ENCODE measurements at places on chromosomes 1 and 21.

- DNase-seq: no peak
These were observed 14.9 kb upstream of the MGST3 start for GRCh38 chr1:165616054-165616612.

DNA sequence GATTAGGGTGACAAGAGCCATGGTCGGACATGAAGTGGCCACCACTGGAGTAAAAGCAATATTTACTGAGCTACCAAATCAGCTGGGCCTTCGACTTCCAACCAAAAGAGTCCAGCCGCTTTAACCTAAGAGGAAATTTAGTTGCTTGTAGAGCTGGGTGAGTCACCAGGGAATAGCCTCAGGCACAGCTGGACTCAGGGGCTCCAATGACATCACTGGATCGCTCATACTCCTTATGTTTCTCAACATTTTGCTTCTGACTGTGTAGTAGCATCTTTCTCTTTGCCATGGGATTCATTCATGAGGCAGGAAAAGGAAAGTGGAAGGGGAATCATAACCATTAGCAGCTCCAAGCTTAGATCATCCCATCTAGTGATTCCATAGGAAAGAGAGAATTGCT lies 664.4 kb downstream of the MATN1 start:
- no peak for DNase-seq

DNA sequence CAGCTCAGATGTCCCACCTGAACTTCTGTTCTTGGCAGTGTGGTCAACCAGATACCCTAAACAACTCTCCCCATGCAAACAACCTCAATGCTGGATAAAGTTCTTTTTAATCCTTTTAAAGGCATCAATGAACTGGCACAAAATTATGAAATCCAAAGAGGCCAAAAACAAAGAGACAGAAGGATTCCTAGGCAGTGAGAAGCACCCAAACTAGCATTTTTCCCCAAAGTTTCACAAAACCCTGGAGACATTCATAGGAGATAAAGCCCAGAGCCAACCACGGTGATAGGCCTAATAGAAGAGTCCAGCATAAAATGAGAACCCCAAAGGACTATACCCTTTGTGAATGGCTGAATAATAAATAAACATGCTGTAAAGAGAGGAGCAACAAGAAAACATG lies 50.7 kb downstream of the MATN1 start:
- no peak for DNase-seq

- no peak for DNase-seq
These were observed 7.7 kb upstream of the TTLL10 start for GRCh38 chr1:1165900-1166421.

- peak; percentile 65 for DNase-seq
These were observed 7.0 kb downstream of the CD53 start for GRCh38 chr1:110879758-110880606.

- no peak for DNase-seq
These were observed 4.1 kb downstream of the PPT1 start for GRCh38 chr1:40092706-40093639.

DNA sequence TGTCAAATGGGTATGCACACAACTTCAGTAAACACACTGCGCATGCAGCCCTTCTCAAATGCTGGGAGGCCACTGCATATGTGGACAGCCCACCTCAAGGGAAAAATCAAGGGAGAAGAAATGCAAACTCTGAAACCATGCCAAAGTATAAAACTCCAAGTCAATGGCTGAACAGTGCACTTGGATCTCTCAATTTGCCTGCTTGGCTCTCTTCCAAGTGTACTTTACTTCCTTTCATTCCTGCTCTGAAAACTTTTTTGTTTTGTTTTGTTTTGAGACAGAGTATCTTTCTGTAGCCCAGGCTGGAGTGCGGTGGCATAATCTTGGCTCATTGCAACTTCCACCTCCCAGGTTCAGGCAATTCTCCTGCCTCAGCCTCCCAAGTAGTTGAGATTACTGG lies 18.8 kb upstream of the COP1 start:
- no peak for DNase-seq

DNA sequence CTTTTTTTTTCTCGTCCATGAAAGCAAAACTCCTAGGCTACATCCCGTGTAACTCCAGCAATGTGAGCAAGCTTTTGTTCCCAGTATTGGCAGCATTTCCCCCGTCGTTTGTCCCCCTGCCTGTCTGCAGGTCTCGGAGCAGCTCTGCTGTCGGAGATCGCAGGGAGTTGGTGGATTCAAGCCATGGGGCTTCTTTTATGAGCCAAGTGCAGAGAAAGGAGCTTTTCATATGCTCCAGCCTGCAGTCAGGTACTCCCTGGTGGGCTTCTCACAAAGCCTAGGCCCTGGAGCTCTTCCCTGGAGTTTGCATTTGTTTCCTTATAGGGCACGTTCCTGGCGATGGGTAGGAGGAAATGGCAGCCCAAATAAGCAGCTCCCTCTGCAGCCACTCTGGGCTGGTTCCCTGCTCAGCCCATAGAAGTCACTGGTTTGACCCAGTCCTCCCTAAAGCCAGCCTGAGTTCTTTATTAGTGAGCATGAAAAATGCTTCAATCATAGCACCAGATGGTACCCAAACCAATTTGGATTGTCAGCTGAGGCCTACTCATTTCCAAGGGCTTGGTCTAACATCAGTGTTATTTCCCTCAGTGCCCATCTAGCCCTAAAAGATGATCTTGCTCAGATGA lies 78.3 kb downstream of the NUF2 start:
- no peak for DNase-seq

- DNase-seq: no peak
These were observed 17.0 kb upstream of the TRAF5 start for GRCh38 chr1:211309617-211310016.

DNA sequence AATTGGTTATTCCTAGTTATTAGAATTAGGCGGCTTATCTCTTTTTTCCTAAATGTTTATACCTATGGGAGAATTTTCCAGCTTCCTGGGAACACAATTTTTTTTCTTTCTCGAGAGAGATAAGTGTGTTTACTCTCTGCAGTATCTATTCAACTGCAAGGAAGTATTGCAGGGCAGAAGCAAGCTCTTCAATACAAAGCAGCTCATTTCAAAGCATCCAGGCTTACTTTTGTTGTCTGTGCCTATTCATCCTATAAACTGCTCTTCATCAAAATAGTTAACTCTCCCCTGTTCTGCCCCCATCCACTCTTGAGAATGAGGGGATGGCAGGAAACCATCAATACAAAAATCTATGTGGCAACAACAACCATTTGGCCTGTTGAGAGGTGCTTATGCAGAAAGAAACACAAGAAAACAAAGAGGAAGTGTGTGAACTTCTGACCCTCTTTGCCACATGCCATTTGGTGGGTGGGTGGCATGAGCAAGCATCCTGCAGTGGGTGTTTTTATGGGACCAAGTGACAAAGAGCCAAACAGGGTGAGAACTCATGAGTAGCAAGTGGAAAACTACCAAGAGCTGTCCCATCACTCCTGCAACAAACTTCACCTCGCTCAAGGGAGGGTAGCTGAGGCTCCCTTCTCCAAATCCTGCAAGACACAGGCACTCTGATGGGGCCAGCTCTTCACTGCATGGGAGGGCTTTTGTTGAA lies 50.6 kb upstream of the MRPS6 start:
- no peak for DNase-seq

DNA sequence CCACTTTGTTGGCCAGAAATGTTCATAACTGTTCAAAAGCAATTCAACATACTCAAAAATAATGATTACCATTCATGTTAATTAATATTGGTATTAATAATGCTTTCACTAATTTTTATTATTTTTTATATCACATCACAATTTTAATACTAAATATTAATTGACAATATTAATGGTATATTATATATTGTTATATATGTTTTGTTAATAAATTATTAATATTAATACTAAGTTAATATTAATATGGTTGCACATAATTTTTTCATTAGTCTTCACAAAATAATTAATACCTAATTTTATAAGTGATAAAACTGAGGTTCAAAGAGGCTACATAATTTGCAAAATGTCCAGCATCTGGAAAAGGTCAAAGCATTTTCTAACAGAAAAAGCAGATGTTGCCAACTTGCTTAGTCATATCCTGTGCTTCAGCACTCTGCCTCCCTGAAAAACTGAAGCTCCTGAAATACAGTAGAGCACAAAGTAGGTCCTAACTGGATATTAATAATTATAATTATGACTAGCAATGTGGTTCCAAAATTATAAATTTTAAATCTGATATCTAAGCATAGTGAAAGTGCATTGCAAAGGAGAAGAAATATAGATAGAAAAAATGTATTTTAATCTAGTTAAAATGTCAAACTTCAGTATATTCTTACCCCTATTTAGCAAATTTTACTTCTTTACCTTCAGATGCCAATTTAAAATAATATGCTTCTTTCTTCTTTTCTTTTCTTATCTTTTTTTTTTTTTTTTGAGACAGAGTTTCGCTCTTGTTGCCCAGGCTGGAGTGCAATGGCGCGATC lies 123.2 kb upstream of the TNFSF4 start:
- DNase-seq: no peak

GRCh38 chr1:47491341-47491753 lies 53.5 kb downstream of the FOXD2 start:
- DNase-seq: no peak

GRCh38 chr1:14954210-14954609 lies 199.3 kb upstream of the TMEM51 start:
- no peak for DNase-seq

GRCh38 chr1:25809929-25810328 lies 9.8 kb upstream of the MTFR1L start:
- no peak for DNase-seq

DNA sequence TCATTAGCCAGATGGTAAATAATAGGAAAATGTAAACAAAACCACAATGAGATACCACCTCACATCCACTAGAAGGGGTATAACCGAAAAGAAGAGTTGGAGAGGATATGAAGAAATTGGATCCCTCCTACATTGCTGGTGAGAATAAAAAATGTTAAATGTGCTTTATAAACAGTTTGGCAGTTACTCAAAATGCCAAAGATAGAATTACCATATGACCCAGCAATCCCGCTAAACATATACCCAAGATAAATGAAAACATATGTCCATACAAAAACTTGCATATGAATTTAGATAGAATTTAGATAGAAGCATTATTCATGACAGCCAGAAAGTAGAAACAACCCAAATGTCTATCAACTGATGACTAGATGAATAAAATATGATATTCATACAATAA lies 4.4 kb upstream of the FMO2 start:
- no peak for DNase-seq

GRCh38 chr21:32463367-32463766 lies 50.9 kb downstream of the EVA1C start:
- DNase-seq: no peak

DNA sequence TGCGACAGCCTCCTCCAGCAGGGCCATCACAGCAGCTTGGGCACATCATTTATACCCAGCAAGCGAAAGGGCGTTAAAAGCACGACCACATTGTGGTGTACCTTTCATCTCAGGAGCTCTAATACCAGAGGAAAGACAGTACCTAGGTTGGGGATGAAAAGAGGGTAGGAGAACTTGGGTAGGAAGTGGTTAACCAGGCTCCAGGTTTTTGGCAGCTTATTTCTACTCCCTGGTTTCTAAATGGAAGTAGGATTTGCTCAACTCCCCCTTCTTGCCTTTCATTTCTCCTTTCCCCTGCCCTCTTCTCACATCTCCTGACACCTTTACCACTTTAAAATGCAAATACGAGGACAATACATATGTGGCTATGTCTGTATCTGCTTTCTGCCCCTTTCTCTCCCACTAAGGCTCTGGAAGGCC lies 30.2 kb downstream of the FAM177B start:
- no peak for DNase-seq

GRCh38 chr1:180842052-180842451 lies 70.6 kb upstream of the KIAA1614 start:
- no peak for DNase-seq

DNA sequence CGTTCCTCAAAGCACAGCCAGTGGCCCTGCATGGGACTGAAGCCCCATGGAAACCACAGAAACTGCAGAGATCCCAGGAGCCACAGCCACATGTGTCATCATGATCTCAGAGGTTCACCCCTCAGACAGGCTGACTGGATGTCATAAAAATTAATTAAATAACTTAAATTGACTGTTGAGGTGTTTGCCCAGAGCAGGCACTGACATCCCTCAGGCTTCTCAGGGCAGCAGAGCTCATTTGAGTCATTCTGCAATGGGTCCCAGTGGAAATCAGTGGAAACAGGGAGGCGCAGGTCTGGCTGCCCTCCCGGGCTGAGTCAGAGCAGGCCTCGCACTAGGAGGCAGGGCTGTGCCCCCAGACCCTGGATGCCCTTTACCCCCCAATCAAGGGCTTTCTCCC lies 135.1 kb downstream of the CDC7 start:
- DNase-seq: no peak

- no peak for DNase-seq
These were observed 59.4 kb upstream of the DUSP10 start for GRCh38 chr1:221801251-221801661.

GRCh38 chr1:247442164-247442563 lies 15.7 kb downstream of the OR2B11 start:
- DNase-seq: no peak

GRCh38 chr1:9849691-9850441 lies 26.1 kb upstream of the CLSTN1 start:
- DNase-seq: no peak

GRCh38 chr1:17494114-17494729 lies 45.3 kb upstream of the ARHGEF10L start:
- DNase-seq: peak; percentile 15

- peak; percentile 68 for DNase-seq
These were observed 3.1 kb upstream of the NCF2 start for GRCh38 chr1:183593356-183593755.

GRCh38 chr21:29360799-29361765 lies 62.4 kb downstream of the BACH1 start:
- DNase-seq: no peak

GRCh38 chr21:41121785-41122415 lies 46.1 kb upstream of the BACE2 start:
- DNase-seq: peak; percentile 1

GRCh38 chr1:208151728-208152598 lies 92.2 kb downstream of the PLXNA2 start:
- DNase-seq: no peak

- DNase-seq: peak; percentile 87
These were observed 40.2 kb upstream of the ZNF124 start for GRCh38 chr1:247212012-247212411.

- DNase-seq: no peak
These were observed 160.2 kb downstream of the PSMG1 start for GRCh38 chr21:39022863-39023693.

DNA sequence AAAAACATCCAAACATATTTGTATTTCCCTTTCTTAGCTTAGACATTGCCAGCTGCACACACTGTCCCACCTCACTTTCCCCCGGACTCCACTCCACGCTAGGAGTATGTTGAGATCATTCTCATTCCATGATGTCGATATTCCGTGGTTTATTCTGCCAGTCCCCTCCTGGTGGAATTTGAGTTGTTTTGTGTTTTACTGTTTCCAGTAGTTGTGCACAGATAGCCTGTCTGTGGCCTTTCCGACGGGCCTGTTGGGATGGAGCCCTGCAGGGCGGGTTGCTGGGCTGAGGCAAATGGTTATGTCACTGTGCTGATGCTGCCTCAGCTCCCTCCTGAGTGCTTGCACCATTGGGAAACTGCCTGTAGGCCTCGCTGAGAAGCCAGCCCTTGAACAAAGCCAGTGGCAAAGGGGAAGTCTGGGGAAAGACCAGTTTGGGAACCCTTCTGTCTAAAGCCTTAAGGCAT lies 12.8 kb downstream of the TRAPPC10 start:
- DNase-seq: no peak
